ENCODE measurements at places on chromosomes 2 and 18. TPM values are rescaled to one million over a fixed set of nuclear protein-coding genes. Genes with fewer than 3 reads are reported as not detected.

DNA sequence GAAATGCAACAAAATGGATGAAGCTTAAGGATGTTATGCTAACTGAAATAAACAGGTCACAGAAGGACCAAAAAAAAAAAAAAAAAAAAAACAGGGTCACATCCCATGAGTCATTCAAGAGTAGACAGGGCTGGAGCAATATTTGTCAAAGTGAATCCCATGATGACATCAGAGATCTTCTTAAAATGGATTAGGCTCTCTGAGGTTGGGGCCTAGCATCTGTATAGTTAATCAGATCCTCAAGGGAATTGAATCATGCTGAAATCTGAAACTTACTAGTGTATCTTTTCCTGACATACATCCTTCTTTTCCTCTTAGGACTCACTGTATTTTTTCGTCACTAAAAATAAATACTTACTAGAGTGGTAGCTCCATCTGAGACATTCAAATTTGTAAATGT, 380.6 kb upstream of the NXPH2 start:
- no peak for DNase-seq

DNA sequence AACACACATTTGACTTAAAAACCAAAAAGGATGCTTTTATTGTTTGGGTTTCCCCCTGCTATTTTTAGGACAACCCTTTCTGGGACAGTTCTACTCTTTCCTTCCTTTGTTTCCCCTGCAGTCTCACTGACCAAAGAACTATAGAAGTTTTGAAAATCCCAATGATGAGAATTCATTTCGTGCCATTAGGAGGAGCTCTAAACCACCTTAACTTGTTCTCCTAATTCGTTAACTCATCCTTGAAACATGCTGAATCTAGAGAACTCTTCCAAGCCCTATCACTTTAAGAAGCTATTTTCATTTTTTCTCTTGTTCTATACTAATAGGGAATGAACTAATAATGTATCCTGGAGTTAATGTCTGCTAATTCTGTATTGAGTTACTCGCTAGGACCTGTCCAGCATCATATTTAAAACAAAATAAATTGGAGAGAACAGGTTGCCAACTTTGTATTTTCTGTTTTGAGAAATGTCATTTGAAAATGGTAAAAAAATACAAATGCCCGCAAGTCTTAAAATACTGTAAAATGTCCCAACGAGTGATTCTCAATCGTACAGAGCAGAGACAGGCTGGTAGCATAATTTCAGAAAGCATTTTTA, 62.9 kb downstream of the AFTPH start:
- peak; percentile 67 for DNase-seq

DNA sequence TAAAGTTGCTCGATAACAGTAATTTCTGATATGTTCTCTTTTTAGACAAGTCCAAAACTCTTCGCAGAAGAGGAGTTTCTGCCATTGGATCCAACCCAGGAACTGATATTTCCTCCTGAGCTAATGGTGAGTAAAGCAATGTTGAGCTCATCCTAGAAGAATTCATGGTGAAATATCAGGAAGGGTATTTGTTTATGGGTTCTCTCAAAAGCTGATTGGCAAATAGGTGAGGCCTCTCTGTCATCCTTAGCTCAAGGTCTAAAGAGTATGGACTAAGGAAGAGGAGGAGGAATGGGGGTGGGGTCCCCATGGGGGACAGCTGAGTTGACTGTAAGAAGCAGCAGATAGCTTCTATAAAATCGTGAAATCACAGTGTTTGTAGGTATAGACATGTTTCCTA, 18.2 kb downstream of the AOX1 start:
- DNase-seq, result no peak

The GIGYF2 gene
- 20.8 TPM for polyA plus RNA-seq

The BCL2 gene
- 8.0 TPM for polyA plus RNA-seq

The CCL20 gene
- polyA plus RNA-seq, result not detected
